ENCODE measurements at places on chromosomes 2 and 18.

DNA sequence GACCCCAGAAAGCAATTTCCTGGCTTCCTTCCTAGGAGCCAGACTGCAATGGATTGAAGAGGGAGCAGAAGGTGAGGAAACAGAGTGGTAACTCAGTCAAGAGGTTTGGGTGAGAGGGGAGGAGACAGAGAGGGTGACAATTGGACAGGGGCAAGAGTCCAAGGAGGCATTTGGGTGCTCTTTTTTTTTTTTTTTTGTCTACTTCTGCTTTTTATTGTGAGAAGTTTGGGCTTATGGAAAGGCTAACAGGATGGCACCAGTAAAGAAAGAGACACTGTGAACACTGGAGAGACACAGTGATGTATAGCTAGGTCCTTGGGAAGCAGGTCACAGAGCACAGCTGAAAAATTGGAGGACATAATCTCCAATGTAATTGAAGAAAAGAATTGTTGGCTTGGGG lies 25.0 kb downstream of the CYBRD1 start:
- no peak for DNase-seq

DNA sequence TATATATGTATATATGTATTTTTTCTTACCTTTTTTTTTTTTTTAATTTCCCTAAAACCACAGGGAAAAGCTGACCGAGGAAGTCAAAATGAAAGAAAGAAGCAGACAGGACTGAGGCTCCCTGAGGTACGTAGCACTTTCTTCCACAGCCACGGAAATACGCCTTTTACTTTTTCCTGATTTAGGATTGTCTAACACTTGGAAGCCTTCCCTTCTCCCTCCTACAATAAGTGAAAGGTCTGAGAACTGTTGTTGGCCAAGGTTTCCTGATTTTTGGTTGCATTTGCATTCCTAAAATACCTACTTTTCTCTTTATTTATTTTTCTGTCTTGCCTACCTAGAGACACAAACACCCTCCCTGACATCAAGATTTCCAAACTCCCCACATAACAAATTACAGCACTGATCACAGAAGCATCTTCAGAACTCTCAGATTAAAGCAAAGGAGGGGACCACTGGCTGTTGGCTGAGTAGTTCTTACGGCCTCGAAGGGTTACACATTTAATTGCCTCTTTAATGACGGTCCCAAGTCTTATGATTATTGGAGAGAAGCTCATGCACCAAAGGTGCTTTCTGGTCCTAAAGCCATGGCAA lies 778.5 kb upstream of the FANCL start:
- DNase-seq = no peak

DNA sequence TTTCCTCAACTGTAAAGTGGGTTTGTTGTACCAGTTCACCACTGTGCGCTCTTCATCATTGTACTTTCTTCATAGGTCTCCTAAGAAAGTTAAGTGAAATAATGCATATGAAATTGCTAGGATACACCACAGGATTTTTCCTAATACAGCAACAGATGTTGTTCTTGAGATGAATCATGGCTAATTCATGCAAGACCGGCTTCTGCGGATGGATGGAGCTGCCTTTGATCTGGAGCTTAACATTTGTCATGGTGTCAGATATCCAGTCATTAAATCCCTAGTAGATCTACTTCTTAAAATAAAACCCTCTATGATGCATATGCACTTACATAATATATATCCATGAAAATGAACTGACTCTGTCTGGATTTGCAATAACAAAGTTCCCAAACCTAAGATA lies 114.1 kb downstream of the COL6A3 start:
- DNase-seq = no peak

DNA sequence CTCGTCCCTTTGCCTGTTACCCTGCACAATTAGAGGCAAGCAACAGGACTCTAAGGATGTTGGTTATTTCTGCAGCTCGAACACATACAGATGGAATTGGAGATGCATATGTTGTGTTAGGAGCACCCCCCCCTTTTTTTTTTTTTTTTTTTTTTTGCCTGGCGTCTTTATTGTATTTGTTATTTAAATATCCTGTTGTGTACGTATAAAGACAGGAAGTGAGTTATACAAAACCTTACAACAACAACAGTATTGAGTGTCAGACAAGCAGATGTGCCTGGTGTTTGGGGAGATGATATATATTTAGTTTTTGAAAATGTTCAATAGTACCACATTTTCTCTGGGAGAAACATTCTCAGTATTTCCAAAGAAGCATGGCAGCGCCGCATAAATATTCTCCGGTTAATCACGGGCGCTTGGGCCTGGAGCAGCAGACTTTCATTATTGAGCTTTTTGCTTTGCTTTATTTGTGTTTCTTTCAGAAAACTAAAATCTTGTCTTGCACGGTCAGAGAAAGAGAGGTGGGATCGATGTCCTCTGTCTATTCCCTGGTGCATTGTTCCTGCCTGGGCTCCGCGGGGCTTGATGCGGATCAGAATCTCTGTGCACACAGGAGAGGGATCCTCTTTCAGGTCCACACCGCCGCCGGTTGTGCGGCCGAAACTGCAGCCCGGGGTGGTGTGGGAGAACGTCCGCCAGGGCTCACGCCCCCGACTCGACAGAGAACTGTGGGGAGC lies 23.2 kb upstream of the ZNF516 start:
- DNase-seq = no peak

GRCh38 chr2:138093455-138093854 lies 129.2 kb downstream of the HNMT start:
- DNase-seq = no peak

DNA sequence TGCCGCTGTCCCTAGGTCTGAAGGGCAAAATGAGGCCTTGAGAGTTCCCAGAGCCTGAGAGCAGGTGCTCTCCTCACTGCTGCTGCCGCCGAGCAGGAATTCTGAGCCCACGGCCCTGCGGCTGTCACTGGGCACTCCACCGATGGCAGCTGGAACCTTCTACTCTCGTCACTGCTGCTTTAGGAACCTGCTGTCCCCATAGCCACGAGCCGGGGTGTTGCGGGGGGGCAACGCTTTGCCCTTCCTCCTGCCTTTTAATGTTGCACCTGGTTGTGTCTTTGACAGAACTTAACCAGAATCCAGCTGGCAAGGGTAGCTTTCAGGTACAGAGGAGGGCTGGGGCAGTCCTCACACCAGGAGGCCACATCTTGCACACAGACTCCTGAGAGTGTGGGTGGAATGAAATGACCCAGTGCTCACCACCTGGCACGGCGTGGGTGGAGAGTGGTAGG lies 32.3 kb downstream of the NCK2 start:
- no peak for DNase-seq

- DNase-seq = no peak
Measured at GRCh38 chr2:45745231-45745630, 93.8 kb downstream of the PRKCE start.

GRCh38 chr2:178208817-178209216 lies 14.5 kb downstream of the OSBPL6 start:
- DNase-seq = no peak

GRCh38 chr18:6741232-6741663 lies 11.7 kb downstream of the ARHGAP28 start:
- DNase-seq = no peak

DNA sequence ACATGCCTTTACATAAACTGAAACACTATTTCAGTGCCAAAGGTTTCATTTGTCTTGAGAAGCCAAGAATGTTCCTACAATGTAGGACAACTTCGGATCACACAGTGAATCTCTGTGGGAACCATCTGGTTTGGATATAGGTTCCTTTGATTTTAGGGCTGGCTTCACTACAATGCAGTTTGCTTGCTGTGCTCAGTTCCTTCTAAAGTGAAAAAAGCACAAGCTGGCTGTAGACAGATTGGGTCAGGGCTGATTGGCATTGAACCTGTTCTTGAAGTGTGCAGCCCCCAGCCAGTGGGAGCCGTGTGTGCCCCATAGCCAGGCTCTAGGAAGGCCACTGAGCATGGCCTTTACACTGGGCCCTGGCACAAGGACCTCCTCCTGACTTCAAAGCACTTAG lies 167.9 kb upstream of the HNRNPA3 start:
- no peak for DNase-seq

DNA sequence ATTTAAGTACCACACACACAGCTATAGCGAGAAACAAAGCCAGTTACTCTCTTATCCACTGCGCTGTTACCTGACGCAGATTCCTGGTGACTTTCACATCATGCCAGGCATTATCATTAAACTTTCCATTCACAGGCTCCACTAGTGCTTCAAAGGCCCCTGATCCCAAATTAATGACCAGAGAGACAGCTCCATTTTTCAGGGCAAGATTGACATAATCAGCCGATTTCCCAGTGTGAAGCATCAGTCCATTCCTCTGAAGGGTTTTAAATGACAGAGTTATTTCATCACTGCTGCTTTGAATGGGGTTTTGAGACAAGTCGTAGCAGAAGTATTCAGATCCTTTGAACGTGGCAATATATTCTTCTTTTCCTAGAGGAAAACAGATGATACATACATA lies 408.7 kb downstream of the NRXN1 start:
- no peak for DNase-seq

- DNase-seq = no peak
Measured at GRCh38 chr2:161141033-161141432, 19.2 kb upstream of the TANK start.

GRCh38 chr2:234139755-234140154 lies 89.3 kb downstream of the SPP2 start:
- DNase-seq = no peak

GRCh38 chr2:219626540-219626939 lies 890 bp upstream of the SLC4A3 start:
- no peak for DNase-seq

DNA sequence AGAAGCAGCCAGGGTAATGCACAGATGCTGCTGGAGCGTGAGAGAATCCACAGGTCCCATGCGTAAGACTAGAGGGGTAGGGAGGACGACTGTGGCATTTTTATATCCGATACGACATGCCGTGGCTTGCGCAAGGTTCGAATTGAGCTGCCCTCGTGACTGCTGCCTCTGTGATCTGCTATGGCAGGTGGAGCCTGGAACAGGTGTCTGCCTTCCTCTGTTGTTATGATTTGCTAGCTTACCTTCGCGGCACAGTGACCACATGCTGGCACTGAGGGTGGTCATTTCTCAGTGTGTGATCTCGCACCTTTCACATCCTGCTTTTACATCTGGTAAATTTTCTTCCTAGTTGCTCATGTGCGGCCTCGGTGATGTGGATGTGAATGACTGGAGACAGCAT lies 240.2 kb downstream of the ALPK2 start:
- no peak for DNase-seq

DNA sequence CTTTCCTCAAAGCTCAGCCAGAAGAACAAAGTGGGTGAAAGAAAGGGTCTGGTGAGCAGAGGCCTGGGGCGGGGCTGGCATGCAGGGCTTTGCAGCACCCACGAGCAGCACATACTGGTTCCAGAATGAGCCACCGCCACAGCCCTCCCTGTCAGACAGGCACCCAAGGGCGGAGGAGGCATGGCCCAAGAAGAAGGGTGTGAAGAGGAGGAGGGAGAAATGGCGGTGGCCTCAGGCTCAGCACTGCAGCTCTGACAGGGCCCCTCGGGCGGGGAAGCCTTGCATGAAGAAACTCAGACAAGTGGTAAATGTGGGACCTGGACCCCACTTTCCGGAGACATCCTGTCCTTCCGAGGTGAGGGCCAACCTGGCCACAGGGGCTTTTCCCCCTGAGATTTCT lies 15.7 kb downstream of the FAM228A start:
- no peak for DNase-seq

DNA sequence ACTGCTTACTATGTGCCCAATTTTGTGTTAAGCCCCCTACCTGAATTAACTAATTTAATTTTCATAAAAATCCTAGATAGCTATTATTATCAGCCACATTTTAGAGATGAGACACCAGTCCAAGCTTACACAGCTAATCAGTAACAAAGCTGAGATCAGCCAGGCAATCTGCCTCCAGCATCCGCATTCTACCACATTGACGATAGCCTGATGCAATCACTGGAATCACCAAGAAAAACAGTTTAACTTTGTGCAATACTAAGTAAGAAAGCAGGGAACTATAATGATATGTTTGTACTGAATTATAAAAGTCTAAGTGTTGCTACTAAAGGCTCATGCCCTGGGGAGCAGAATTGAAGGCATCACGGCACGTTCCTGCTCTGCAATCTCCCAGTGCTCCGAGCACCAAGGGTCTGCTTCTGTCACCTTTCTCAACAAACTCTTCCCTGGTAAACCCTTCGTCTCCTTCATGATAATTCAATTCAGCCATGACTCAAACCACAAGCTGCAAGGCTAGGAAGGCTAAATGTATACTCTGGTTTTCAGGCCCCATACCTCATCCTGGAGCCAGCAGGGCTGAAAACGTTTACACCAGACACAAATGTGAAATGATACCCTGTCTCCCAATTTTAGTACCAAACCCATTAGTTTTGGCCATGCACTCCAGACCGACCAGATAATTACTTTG lies 19.4 kb downstream of the KANSL3 start:
- DNase-seq = no peak
